Fibroblast of lung (primary cell): ENCODE measurements at places on chromosomes 7 and 10. TPM values are rescaled to one million over a fixed set of nuclear protein-coding genes. Genes with fewer than 3 reads are reported as not detected.

CRYGN gene
- 0.26 and 0.50 TPM in 2 replicates for total RNA-seq

DNA sequence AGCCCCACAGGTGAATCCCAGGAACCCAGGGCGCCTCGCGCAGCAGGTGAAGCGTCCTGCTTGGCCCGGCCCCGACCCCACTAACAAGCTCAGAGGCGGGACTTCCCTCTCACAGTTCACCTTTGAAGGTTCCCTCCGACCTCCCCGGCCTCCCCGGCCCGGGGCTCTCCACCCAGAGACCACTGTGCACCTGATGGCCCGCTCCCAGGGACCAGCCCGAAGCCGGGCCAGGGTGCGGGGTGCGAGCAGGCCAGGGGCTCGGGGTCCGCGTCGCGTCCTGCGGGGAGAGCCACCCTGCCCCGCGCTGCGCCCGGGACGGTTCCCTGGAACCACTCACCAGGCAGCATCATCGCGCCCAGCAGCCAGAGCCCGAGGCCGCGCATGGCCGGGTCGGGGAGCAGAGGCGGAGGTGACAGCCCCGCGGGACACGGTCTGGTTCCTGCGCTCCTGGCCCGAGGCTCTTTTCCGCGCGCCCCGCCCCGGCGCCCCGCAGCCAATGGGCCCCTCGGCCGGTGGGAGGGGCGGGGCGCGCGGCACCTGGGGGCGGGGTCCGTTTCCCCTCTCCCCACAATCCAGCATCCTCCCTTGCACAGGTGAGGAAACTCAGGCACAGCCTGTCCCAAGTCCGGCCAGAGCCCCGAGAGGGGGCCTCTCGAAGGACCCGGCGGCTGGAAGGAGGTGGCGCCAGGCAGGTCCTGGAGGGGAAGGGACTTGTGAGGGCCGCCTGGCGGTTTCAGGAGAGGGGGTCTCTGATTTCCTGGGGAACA is at the start of gene ADAM8:
Gene ADAM8 (minus strand): TSS at position 434 of the 767 bp plus-strand sequence. CDS start 51 bp downstream, at position 383.
- no peak for DNase-seq

DNA sequence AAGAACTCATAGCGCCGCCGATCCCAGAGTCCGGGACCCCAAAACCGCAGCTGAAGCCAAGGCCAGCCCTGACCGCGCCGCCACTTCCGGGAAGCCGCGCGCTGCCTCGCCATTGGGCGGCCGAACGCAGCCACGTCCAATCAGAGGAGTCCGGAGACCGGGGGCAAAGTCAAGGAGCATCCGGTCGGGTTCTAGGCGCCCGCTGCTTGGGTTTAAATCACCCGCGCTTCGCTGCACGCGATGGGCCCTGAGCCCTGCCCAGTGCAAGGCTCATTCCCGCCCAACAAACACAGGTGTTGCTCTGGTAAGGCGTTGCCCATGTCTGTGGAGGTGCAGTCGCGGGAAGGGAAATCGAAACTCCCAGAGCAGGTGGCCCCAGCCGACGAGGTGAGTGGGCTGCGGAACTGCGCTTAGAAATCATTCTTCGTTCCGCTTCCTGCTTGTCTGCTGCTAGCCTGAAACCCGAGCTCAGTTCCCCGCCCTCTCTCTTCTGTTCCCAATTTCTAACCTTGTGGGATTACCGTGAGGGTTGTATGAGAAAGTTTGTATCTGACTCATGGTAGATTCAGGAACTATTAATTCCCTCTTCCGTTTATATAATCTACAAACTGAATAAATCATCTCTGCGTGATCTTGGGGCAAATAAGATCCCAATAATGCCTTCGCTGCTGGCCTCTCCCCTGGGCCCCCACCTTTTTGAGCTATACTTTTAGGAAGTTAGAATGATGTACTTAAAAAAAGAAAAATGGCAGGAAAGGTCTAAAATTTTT is at the start of gene DCLRE1C:
Gene DCLRE1C (minus strand): TSS at position 96 of the 770 bp plus-strand sequence. CDS start 86 bp downstream, at position 10.
- DNase-seq = peak; percentile 91

DNA sequence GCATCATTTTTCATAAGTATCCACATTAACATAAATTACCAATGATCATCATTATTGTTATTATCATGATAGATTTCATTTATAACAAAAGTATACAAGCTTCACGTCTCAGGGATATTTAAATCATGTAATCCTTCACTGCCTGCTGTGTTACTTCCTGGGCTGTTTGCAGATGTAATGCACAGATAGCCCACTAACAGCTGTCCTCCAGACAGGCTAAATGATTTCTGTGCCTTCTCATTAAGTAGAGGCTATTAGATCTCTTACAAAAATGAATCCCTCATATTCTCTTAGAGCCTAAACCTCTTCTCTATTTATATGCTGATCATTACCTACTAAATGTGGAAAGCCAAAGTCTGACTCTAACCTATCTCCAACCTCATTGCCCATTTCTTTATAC is 9.3 kb downstream of the PCLO start:
- DNase-seq = no peak

GRCh38 chr10:47311193-47311931 is 10.9 kb upstream of the GDF2 start:
- DNase-seq = no peak

DNA sequence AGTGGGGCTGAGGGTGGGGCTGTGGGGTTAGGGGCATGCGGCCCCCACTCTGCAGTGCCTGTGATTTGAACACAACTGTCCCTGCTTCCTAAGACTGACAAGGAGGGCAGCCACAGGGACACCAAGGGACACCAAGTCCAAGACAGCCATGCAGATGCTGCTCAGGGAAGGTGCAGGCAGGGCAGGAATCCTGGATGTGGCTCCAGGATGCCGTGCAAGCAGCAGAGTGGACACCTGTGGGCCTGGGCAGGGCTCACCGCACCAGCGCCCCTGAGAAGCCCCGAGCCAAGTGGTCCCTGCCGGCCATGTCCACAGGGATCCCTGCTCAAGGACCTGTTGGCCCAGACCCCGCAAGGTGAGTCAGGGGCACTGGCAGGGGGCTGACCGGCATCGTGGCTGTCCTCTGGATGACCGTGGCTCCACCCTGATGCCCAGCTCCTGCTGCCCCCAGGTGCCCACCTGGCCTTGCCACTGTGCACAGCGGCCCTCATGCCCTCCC is 58.5 kb downstream of the STK32C start:
- no peak for DNase-seq

DNA sequence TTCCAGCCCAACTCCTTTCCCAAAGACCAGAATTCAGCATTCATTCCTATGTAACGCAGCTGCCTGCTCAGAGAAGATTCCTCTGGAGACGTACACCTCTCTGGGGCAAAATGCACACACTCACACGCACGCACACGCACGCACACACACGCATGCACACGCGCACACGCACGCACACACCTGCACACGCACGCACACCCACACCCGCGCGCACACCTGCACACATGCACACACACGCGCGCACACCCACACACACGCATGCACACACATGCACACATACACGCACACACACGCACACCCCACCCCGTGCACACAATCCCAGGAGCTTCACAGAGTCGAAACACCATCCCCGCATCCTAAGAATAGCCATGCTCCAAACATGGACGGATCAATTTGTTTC is 13.0 kb downstream of the MMD2 start:
- no peak for DNase-seq
